Caco-2 (cell line): ENCODE measurements at places on chromosomes 1 and 21.

GRCh38 chr1:15259622-15260007, 12.6 kb downstream of the FHAD1 start:
- DNase-seq, result no peak

GRCh38 chr1:21436488-21437340, 3.2 kb upstream of the NBPF3 start:
- DNase-seq, result no peak

- no peak for DNase-seq
Measured at GRCh38 chr1:59115865-59116264, 181.0 kb upstream of the FGGY start.

DNA sequence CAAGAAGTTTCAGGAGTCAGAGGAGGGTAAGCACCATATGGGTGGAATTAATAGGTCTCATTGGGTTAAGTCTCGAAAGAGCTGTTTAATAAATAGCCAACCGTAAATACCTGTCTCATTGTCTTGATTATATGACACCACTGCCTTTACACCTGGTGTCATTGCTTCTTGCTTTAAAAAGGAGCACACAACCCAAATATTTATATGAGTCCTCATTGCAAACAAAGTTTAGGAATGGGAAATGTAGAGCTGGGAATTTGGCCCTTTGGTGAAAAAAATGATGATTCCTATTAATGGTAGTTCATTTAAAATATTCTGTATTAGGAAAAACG, 2.1 kb downstream of the BACH1 start:
- DNase-seq, result no peak

DNA sequence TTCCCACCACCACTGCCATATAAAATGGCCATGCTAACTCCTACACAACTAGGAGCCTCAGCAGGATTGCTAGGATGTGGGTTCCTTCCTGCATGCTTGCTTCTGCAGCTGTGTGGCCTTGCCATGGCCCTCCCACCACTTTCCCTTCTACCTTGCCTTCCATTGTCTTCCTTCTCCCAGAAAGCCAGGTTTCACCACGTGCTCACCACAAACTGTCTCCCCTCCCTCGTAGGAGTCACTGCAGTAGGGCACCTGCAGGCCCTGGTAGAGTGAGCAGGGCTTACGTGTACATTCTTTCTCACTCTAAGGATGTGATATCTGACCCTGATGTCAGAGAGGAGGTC, 3.7 kb downstream of the C1orf226 start:
- DNase-seq, result no peak

GRCh38 chr1:164756741-164757140, 197.8 kb downstream of the PBX1 start:
- no peak for DNase-seq

- no peak for DNase-seq
Measured at GRCh38 chr1:234838182-234838581, 228.2 kb upstream of the IRF2BP2 start.

DNA sequence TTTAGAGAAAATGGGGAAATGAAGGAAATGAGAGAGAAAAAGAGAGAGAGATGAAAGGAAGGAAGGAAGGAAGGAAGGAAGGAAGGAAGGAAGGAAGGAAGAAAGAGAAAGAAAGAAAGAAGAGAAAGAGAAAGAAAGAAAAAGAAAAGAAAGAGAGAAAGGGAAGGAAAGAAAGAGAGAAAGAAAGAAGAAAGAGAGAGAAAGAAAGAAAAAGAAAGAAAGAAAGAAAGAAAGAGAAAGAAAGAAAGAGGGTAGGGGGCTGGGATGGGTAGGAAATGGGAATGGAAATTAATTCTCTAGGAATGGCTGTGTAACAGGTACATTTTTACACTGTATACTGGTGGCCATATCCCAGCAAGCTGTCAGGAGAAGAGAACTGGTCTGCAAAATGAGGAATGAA, 4.3 kb upstream of the SH2D1B start:
- DNase-seq, result no peak

DNA sequence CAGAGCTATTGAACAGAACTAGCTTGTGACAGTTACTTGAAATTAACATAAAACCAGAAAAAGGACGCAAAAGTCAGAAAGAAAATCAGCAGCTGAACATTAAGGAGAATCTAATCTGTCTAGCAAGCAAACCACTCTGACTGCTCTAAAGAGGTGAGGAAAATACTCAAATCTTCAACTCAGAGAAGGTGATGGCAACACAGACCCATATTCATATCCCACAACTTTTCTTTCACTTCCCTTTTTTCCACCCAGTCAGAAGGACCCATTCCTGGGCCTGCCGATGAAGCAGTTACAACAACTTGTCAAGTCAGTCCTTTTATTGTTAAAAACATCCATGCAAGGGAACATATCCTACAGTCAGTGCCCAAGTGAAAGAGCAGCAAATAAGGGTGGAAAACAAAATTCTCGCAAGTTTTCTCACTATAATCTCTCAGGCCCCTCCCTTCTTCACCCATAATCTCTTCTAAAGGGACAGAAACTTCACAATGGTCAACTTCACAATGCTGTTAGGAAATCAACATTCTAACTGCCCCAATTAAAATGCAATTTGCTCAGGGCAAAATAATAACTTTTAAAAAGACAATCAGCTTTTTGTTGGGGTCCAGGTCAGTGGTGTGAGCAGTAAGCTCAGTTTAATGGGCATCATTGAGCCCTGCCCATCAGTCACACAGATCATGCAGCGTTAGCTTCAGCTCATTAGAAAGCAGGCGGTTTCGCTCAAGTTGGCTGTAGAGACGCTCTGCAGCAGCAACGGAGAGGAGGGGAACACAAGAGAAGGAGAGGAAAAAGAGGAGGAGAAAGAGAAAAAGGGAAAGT, 3.6 kb upstream of the NUP210L start:
- no peak for DNase-seq

GRCh38 chr1:102851616-102852015, 256.7 kb downstream of the COL11A1 start:
- no peak for DNase-seq

DNA sequence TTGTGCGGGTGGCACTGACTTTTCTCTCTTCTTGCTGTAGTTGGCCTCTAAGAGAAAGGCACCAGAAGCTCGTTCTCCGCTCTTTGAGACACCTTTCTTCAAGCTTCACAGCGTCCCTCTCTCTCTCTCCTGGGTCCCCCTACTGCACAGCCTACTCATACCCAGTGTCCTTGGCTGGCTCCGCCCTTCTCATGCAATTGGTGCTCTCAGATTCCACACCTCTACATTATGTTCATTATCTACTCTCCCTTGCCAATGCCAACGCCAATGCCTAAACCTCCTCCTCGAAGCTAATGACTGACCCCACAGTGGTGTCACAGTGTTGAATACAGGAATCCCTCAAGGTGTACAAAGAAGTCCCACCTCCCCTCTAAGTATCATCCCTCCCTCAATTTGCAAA, 4.8 kb upstream of the DNAJC28 start:
- no peak for DNase-seq

GRCh38 chr1:51636764-51637522, 20.1 kb downstream of the OSBPL9 start:
- no peak for DNase-seq

- no peak for DNase-seq
Measured at GRCh38 chr1:21736876-21737275, 46.1 kb downstream of the USP48 start.

GRCh38 chr1:245054507-245055270, 100.1 kb upstream of the KIF26B start:
- DNase-seq, result no peak

DNA sequence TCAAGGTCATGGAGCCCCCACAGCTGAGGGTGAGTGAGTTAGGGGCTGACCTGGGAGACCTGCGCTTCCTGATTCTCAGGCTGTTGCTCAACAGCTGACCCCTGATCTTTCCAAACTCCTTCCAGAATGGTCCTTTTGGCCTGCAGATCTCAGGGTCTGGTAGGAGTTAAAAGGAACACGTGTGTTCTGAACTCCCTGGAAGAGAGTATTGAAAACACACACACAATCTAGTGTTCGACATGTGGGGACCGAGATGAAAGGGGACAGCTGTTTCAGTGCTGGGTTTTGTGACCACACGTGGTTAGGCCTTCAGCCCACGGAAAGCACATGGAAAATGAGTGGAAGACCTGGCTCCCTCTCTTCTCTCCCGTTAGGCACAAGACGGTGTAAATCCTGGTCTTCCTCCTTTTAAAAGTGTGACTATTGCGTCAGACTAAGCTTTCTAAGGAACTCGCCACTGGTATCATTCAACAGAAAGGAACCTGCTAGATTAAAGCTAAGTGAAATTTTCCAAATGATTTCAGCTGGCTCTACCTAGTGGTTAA, 49.6 kb downstream of the RUNX1 start:
- DNase-seq, result no peak

DNA sequence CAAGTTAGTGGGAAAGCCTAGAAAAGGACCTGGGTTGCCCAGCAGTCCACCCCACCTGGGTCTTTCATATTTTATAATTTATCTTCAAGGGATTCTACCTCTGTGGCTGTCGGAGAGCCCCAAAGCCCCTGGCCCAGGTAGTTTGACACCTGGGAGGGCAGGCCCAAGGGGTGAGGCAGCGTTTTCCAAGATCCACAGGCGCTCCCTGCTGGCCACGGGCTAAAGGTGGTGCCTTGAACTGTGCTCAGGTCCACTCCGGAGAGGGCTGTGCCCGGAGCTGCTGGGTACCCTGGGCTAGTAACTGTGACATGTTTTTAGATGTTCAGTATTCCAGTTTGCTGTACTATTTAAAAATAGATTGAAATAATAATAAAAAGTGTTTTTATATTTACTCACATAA, 37.2 kb upstream of the CRNN start:
- no peak for DNase-seq

DNA sequence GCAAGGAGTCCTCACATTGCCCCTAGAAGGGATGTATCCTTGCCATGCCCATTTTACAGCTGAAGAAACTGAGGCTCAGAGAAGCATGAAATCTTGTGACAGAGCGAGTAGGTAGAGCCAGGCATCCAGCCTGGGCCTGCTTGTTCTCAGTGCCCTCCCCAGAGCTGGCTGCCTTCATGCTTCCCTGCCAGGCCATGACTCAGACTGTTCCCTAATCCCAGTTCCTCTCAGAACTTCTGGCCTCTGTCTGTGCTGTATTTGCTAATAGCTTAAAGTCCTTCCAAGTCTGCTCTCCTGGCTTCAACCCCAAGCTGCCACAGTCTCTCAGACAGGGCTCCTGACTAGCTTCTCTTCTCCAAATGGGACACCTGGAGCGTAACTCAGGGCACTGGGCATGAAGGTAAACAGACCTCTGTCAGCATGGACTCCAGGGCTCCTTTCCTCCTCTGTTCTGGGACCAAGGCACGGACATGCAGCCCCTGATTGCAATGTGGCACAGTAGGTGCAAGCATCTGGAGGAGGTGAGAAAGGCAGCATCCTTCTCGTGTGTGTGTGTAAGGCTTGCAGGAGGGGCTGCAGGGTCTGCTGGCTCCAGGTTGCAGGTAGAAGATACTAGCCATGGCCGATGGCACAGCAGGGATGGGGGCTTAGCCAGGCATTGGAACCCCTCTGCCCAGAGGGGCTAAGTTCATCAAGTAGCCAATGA, 122.7 kb downstream of the HMGB4 start:
- DNase-seq, result no peak

DNA sequence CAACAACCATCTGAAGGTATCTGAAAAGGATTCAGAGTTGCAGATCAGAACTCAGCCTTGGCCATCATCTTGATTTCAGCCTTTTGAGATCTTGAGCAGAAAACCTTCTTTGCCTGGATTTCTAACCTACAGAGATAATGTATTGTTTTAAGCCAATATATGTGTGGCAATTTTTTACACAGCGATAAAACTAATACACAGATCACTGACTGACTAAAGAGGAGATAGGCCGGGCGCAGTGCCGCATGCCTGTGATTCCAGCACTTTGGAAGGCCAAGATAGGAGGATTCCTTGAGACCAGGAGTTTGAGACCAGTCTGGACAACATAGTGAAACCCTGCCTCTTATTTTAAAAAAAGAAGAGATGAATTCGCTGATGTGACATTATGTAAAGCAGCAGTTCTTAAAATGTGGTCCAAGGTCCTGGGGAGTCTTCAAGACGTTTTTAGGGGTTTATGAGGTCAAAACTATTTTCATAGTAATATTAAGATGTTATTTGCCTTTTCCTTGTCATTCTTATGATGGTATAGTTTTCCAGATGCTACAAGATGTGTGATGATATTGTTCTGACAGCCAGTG, 50.1 kb upstream of the CNN3 start:
- DNase-seq, result no peak

GRCh38 chr1:42742617-42743316, 2.7 kb upstream of the CLDN19 start:
- peak; percentile 10 for DNase-seq

DNA sequence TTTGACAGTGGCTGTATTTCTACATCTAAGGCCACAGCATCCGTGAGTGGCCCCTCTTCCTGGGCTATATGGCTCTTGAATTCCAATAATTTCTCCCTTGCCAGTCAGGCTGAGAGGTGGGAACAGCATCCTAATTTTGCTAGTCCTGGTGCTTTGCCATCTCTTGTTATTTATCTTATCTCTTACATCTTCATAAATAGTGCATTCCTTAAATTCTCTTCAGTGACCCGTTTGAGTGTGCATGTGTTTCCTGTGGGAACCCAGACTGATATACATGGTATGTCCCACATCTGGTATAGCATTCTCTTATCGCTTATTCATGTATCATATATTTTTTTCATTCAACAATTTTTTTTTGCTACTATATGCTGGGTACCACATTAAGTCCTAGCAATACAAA, 9.9 kb downstream of the S100A11 start:
- no peak for DNase-seq

GRCh38 chr1:14970799-14971141, 182.8 kb upstream of the TMEM51 start:
- DNase-seq, result no peak

- DNase-seq, result peak; percentile 2
Measured at GRCh38 chr1:118154220-118154619, 30.8 kb downstream of the SPAG17 start.

DNA sequence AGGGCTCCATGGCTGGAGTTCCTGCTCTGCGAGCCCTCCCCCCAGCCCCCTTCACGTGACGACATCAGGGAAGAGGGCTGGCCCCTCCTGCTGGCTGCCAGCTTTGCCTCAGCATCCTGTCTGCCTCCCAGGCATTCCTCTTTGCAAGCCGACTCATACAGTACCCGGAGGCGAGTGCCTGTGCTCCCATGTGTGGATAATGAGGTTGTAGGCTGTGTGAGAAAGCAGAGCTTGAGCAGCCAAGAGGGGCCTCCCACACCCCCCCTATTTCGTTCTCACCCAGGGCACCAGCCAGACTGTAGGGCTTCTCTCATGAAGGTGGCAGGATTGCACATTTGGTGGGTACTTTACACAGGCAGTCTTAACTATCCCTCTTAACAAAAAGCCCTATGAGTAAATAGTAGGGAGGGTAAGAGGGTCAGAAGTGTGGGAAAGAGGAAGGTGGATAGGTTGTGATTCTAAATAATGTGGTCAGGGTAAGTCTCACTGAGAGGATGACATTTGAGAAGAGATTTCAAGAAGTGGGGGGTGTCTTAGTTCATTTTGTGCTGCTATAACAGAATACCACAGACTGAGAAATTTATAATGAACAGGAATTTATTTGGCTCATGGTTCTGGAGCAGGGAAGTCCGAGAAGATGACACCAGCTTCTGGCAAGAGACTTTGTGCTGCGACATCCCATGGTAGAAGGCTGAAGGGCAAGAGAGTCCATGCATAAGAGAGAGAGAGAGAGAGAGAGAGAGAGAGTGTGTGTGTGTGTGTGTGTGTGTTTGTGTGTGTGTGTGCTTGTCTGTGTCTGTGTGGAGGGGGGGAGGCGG, 113.5 kb downstream of the OMA1 start:
- no peak for DNase-seq

GRCh38 chr1:244964112-244964971, 100.0 kb upstream of the HNRNPU start:
- peak; percentile 76 for DNase-seq

- no peak for DNase-seq
Measured at GRCh38 chr1:109791495-109792043, 27.8 kb upstream of the EPS8L3 start.

- no peak for DNase-seq
Measured at GRCh38 chr1:246760422-246761347, 36.5 kb downstream of the SCCPDH start.
